ENCODE measurements at places on chromosomes 7 and 10.

DNA sequence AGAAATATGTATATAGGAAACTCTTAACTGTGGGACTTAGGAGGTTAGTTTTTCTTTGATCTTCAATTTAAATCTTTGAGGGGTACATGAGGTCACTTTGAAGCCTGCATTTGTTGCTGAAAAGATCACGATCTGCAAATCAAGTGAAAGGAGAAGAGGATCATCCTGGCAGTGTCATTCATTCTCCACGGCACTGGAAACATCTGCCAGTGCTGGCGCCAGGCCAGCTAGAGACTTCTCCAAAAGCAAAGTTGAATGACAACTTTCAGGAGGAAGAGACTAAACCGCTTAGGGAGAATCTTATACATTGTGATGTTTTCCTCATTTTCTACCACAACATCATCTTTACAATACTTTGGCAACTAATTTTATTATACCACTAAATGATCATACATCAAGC, 42.5 kb downstream of the MRC1 start:
- no peak for DNase-seq

DNA sequence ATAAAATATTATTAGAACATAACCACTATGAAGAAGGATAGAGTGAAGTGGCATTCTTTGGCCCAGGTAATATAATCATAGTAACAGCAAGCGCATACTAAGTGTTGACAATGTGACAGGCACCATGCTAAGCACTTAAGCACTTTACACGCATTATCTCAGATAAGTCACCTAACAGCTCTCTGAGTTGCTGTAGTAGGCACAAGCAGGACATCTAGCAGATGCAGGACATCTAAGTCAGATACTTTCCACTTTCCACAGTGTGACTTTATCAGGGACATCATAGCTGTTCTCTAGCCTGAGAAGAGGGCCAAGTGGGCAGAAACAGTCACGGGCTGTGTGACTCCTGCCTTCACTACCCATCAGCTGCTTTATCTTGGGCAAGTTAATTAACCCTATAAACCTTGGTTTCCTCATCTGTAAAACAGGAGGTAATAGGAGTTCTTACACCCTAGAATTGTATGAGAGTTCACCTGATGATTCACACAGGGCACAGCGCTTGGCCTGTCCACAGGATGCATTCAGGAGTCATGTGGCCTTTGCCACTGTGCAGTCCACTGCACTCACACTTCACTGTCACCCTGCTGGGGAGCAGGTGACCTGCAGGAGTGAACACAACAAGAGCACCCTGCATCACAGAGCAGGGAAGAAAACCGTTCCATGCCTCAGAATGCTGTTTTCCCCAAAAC, 12.5 kb downstream of the LIPA start:
- DNase-seq, result no peak

GRCh38 chr10:35446439-35446838, 110.1 kb downstream of the CCNY start:
- no peak for DNase-seq

DNA sequence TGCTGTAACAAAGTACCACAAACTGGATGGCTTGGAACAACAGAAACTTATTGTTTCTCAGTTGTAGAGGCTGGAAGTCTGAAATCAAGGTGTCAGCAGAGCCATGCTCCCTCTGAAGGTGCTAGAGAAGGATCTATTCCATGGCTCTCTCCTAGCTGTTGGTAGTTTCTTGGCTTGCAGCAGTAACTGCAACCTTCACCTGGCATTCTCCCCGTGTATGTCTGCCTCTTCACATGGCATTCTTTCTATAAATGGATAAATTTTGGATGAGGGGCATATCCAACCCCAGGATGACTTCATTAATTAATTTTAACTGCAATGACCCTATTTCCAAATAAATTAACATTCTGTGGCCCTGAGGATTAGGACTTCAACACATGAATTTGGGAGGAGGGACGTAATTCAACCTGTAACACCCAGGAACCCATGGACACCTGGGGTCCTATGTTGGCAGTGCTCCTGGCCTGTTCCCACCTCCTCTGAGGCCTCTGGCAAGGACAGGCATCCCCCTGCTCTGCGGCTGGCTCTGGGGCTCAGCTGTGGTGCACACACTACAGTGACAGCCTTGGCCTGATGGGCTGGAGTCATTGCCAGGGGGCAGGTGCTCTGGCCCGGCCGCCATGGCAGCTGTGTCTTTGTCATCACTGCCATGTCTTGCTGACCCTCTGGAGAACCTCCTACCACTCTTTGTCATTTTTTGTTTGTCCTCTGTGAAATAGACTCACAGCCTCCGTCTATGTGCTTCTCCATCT, 30.8 kb downstream of the LSMEM1 start:
- DNase-seq, result no peak

DNA sequence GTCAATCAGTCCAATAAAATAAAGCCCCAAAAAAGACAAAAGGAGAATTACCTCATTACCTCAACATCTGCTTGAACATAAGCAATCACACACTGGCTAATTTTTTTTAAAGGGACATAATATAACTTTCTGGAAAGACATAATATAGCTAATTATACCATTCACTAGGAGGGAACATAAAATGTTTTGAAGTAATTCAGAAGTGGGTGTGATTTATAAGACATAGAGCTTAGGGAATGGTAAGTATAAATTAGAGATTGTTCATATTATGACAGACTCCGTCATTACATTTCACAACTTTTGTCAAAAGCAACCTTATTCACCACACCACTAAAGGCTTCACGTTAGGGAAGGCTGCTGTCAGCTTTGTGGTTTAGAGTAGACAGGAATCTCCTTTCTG, 3.8 kb downstream of the SHTN1 start:
- DNase-seq, result no peak

DNA sequence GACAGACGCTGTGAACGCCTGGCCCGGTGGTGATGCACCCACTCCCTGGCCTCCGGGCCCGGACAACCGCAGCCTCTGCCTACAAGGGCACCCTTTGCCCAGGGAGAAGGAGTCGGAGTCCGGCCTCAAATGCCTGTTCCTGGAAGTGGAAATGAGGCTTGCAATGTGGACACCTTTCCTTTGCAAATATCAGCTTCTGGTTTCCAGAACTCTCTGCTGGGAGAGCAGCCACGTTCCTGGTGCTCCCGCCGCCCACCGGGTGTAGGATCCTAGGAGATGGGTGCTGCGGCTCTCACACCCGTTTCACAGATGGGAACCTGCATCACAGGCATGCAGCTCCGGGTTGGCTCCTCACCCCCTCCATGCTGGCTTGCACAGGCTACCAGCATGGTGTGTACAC, 2.9 kb downstream of the FOXL3 start:
- DNase-seq, result no peak

GRCh38 chr7:120794106-120794729, 63.7 kb downstream of the TSPAN12 start:
- DNase-seq, result no peak
